ENCODE measurements at places on chromosomes 3 and 15.

DNA sequence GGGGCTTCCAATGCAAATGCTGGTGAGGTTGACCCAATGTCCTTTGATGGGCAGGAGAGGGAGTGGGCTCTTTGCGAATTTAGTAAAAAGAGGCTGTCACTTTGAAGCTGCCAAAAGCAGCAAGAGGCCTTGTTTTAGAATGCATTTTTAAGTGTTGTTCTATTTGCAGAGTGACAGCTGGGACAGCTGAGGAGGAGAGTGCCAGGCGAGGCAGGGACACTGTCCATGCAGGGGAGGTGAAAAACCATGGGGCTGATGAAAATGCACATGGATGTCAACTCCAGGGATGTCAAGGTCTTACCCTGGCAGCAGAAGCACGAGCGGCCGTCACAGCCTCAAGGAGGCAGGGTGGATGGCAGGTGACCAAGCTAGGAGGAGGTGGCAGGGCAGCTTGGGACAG, 279.8 kb downstream of the ADAMTS17 start:
- DNase-seq: no peak

DNA sequence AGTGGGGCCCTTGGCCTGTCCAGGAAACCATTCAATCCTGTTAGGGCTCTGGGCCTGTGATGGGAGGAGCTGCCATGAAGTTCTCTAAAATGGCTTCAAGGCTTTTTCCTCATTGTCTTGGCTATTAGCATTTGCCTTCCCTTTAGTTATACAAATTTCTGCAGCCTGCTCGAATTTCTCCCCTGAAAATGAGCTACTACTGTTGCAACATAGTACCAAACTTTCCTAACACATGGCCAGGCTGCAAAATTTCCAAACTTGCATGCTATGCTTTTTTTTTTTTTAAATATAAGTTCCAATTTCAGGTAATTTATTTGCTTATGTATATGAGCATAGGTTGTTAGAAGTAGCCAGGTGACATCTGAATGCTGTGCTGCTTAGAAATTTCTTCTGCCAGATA, 560.8 kb upstream of the TBL1XR1 start:
- no peak for DNase-seq

DNA sequence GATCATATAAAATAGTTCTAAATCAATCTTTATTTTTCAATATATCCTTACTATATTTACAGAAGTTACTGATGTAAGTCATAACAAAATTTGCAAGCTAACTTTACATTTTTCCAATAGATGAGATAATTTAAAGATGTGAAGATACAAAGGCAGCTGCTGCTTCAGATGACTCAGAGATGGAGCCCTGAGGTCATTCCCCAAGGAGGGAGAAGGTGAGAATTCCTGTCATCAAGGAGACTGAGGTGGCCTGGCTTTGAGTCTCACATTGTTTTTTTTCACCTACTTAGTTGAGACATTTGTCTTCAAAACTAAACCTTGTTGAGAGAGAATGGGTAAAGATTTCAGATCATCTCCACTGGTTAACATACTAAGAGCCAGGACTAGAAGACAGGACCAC, 3.9 kb upstream of the SAMD7 start:
- no peak for DNase-seq

DNA sequence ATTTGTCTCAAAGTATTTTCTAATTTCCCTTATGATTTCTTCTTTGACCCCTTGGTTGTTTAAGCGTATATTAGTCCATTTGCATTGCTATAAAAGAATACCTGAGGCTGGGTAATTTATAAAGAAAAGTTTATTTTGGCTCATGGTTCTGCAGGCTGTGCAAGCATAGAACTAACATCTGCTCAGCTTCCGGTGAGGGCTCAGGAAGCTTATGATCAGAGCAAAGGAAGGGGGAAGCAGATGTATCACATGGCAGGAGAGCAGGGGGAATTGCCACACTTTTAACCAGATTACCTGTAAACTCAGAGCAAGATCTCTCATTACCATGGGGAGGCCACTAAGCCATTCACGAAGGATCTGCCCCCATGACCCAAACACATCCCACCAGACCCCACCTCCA, 148.2 kb downstream of the PDE8A start:
- DNase-seq: no peak

DNA sequence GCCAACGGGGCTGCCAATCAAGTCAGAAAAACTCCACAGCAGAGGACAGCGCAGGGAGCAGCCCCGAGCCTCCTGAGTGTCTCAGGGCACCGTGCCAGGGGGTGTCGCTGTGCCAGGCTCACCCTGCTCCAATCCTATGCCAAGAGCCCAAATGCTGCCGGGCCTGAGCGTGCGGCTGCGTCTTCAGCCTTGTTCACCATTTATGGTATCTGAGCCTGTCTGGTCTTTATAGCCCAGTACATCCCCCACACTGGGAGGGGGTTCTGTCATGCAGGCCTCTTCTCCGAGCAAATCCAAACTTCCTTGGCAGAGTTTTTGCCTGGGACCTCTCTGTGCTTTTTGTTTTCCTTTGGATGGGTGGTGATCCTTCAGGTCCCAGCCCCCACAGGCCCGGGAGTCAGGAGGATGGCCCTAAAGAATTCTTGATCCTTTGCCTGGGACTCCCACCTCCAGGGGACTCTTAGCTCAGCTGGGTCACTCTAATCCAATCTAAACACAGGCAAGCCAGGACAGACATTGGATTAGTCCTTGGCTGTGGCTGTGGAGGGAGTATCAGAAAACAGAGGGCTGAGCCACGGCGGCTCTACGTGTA, 135.1 kb upstream of the HACD2 start:
- no peak for DNase-seq

DNA sequence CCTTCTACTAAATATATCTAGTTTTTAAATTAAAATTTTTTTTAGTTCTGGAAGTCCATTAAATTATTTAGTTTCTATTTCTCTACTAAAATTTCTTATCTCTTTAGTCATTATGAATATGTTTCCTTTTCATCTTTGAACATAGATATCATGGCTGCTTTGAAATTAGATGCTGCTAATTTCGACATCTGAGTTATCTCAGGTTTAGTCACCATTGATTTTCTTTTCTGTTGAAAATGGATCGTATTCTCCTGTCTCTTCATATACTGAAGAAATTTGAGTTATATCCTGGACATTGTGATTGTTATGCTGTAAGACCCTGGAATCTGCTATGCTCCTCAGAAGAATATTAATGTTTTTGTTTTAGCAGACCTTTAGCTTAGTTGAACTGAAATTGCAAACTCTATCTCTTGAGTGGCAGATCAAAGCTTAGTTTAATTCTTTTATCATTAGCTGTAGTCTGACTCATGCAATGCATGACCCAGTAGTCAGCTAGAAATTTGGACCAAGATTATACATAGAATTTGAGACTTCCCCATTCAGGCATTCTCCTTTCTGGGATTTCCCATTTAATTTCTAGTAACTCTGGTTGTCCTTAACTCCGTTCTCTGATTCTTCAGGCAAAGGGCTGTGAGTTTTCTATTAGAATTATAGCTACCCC, 439.8 kb upstream of the IL12A start:
- DNase-seq: no peak

- DNase-seq: no peak
Measured at GRCh38 chr3:70096376-70097066, 97.0 kb downstream of the SAMMSON start.

- no peak for DNase-seq
Measured at GRCh38 chr3:188082031-188082430, 71.9 kb upstream of the LPP start.
